ENCODE measurements at places on chromosomes 5 and 9.

- no peak for ATAC-seq
Observed at GRCh38 chr9:128632066-128632465, 24.6 kb downstream of the DYNC2I2 start.

DNA sequence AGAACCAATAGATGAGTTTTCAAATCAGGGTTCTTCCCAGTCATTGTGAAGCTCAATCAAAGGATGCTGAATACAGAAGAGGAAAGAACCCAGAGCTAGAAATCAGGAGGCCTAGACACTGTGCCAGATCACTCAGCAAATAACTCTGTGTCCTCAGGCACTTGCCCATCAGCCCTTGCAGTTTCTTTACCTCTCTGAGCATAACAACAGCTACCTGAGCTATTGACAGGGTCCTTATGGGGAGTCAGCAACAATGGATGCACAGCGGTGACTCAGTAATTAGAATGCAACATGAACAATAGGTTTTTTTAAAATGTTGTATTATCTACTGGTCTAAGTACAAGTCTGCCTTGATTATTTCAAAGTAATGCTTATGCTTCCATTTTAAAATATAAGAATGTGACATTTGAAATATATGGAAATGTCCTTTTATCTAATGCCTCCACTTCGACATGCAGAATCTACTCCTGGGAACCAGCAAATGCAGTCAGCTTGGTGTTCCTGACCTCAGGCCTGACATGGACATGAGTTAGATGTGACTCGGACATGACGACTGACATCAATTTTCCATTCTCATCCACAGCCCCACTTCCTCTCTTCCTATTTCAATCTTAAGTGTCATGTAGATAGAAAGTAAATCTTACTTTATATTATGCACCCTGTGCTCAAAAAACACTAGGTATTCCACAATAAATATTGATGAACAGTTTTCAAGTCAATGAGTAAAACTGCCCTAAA lies 155.0 kb downstream of the TLE1 start:
- no peak for ATAC-seq

GRCh38 chr9:77953590-77953989 lies 78.0 kb downstream of the GNAQ start:
- no peak for ATAC-seq

GRCh38 chr5:13339093-13339492 lies 605.4 kb downstream of the DNAH5 start:
- ATAC-seq = no peak

GRCh38 chr5:176743136-176743861 lies 67.1 kb upstream of the UNC5A start:
- ATAC-seq = no peak

- ATAC-seq = peak; percentile 11
Observed at GRCh38 chr9:127980060-127980705, 606 bp downstream of the EEIG1 start.

GRCh38 chr5:10243660-10244240 lies 5.9 kb downstream of the ATPSCKMT start:
- no peak for ATAC-seq

- ATAC-seq = no peak
Observed at GRCh38 chr5:6550628-6551027, 82.2 kb downstream of the NSUN2 start.

GRCh38 chr5:37494756-37495155 lies 115.6 kb downstream of the WDR70 start:
- ATAC-seq = no peak

DNA sequence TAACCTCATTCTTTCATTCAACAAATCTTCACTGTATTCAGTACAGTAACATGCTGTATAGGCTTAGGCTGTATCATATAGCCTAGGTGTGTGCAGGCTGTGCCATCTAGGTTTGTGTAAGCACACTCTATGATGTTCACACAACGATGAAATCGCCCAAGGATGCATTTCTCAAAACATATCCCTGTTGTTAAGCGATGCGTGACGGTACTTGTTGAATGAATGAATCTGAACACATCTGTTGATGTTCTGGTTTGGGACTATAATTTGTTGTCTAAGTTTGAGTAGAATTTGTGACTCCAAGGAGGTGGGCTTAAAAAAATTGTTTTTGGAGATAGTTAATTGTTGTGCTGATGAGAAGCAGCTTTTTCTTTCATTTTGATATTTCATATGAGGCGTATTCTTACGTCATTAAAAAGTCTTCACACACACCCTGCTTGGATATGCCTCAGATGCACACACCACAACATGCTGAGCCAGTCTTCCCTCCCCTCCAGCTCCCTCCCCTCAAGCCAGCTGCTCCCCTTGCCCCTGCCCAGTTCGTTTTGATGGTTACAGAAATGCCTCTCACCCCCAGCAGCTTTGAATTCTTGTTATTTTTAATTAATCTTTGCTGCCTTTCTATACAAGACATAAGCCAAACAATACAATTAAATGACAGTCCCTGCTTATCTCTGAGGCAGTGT lies 5.5 kb upstream of the PSAT1 start:
- ATAC-seq = no peak

GRCh38 chr9:14058325-14058688 lies 255.6 kb downstream of the NFIB start:
- ATAC-seq = no peak

DNA sequence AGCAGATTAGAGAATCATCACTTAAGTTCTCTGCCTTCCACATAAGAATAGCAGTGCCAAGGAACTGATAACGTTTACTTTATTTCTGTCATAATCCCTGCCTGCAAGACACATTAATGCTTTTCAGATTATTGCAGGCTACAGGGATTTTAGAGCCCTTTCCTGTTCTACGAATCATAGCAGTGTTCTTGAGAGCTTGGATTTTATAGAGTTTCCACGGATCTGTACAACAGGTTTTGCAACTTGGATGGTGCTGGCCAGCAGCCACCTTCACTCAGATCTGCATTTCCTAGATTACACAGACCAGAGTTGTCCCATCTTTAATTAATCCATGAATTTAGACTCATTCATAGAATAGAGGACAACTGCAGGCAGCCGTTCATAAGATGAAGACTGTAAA lies 38.1 kb downstream of the SLC12A2 start:
- no peak for ATAC-seq

- ATAC-seq = no peak
Observed at GRCh38 chr9:75599126-75599525, 291.3 kb upstream of the PCSK5 start.

DNA sequence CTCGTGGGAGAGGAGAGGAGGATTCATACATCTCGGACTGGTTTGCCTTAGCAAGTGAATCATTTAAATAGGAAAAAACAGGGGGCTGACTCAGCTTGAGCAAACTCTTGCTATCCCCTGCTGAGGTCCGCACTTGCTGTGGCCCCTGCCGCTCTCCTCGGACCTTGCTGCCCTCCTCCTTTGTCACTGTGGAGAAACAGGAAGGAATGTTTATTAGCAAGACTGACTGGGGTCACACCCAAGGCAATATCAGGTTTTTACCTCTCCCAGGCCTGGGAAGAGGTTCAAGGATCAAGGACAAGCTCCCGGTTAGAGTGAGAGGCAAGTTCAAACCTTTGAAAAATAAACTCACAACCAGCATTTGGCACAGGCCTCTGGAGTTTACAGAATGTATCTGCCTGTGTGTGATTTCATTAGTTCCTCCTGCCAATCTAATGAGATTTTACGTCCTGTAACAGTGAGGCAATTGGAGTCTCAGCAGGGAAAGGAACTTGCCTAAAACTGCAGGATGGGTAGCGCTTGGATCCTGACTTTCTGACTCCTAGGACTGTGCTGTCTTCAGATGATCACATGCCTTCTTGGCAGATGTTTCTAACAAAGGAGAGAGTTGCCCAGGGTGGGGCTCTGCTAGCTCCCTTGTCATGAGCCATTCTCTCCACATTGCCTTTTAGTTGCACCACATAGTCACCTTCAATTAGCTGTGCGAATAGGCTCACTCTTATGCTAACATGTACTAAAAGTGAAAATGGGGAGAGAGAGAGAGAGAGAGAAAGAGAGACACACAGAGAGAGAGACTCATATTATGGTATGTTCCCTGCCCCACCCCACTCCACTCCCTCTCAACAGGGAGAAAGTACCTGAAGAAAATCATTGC lies 108.6 kb upstream of the CDKN2B start:
- ATAC-seq = no peak

- peak; percentile 8 for ATAC-seq
Observed at GRCh38 chr5:35819668-35820067, 37.0 kb upstream of the IL7R start.

- ATAC-seq = no peak
Observed at GRCh38 chr5:133373121-133373870, 239.0 kb downstream of the FSTL4 start.

GRCh38 chr5:61666064-61666621 lies 334.1 kb downstream of the ZSWIM6 start:
- ATAC-seq = no peak

- ATAC-seq = no peak
Observed at GRCh38 chr9:91214867-91215266, 146.9 kb downstream of the AUH start.

GRCh38 chr9:14868772-14869583 lies 41.2 kb downstream of the FREM1 start:
- no peak for ATAC-seq

GRCh38 chr5:64566310-64566916 lies 60.6 kb downstream of the RGS7BP start:
- ATAC-seq = no peak

GRCh38 chr9:125701351-125701750 lies 5.7 kb downstream of the MAPKAP1 start:
- peak; percentile 92 for ATAC-seq

- peak; percentile 49 for ATAC-seq
Observed at GRCh38 chr5:111063709-111064322, 7.7 kb upstream of the TSLP start.

- ATAC-seq = no peak
Observed at GRCh38 chr5:34657274-34657921, 1.3 kb downstream of the RAI14 start.

DNA sequence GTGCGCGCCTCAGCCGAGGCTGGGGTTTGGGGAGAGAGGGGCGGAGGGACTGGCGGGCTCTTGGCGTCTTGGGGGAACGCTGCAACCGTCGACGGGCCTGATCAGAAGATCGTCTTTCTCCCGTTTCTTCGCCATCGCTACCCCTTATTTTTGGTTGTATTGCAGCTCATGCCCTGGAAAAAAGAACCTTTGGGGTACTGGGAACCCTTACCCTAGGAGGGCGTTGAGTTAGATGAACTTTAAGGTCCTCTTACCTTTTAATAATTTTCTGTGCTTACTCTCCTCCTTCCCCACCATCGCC lies 719 bp downstream of the PAIP2 start:
- ATAC-seq = no peak

DNA sequence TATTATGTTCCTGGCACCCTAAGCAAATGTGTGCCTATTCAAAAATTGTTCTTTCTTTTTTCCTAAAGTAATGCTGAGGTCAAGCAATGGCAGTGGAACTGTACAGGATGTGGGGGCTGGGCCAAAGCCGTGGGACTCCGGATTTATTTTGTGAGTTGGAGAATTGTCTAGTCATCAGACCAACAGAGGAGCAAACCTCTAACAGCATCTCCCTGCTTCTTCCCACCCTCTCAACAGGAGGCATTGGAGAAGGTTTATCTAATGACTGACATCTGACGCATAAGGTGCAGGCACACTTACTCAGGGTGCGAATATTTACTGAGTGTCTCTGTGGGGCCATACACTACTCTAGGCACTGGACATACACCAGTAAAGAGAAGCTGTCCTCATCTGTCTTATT lies 38.6 kb downstream of the MARCHF11 start:
- ATAC-seq = no peak

DNA sequence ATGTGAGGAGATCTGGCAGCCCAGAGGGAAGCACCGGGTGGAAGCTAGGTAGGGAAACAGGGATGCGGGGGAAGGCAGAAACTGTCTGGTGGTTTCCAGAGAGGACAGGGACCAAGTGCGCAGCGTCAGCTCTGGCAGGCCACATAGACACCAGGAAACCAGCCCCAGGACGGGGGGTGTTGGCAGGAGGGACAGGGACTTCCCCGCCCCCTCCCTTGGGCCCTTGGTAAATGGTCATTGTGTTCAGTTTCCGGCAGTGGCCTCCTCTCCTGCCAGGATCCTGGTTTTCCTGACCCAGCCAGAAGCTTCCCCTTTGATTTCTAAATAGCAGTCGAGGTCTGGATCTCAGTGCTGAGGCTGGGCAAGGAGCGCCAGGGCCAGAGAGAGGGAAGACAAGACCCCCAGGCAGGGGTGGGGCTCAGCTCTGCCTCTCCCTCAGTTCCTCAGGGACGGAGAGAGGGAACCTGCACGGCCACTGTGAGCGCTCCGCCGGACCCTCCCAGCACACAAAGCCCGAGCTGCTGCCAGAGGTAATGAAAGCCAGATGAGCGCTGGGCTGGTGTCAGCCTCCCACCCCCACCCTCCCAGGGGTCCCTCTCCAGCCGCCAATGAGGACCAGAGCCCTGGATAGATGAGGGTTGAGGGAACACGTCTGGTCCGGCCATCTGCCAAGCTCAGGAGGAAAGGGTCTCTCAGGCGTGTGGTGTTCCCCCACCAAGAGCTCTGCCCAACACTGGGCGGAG lies 1.8 kb downstream of the RALGDS start:
- no peak for ATAC-seq

DNA sequence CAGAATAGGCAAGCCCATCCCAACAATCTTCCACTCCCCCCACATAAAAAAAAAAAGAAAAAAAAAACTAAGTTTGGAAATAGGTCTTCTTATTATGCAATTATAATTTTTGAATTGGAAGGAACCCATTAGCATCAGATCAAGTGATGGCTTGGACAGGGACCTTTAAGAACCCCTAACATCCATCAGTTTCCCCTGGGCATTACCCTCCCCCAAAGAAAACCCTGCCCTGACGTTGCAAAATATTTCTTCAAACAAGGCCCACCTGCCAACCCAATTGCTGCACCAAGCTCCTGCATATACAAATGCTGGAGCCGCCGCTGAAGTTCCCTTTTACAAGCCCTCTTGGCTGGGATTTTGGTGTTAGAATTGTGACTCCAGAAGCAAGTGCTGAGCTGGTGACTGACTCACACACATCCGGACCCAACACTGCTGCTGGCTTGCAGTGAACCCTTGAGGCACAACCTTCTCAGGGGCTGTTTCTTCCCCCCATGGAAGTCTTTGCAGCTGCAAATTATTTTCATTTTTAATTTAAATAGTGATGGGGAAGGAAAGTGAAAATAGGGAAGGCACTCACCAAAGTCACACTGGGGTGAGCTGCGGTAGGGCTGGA lies 56.1 kb upstream of the AFAP1L1 start:
- no peak for ATAC-seq

DNA sequence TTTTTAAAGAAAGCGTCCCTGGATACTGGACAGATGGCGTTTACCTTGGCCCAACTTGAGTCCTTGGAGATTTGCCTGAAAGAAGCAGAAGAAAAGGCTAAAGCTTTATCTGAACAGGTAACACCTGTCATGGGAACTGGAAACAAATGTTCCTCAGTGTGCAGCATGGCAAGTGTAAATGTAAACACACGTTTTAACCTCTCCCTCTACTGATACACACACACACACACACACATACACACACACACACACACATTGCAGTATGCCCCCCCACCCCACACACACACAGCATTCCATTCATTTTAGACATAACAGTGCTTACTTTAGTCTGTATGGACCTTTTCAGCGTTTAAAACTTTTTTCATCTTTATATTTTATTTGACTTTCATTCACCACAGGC lies 51.1 kb downstream of the CCDC192 start:
- no peak for ATAC-seq

GRCh38 chr9:100427366-100428263 lies 672 bp downstream of the MSANTD3 start:
- ATAC-seq = peak; percentile 57

Measured in activated T-helper 17 cell treated with anti-CD3 and anti-CD28 coated beads, Interleukin-2, amount 50 U/mL, for 72 hours (primary cell).